ENCODE measurements at places on chromosomes 3 and 15. TPM values are rescaled to one million over a fixed set of nuclear protein-coding genes. Genes with fewer than 3 reads are reported as not detected.

The C3orf70 gene
- not detected for polyA plus RNA-seq

The NAALADL2 gene
- 0.08 TPM for polyA plus RNA-seq

The GOLGA8G gene
- 0.03 TPM for polyA plus RNA-seq

The HIGD2B gene
- not detected for polyA plus RNA-seq

The CCRL2 gene
- not detected for polyA plus RNA-seq

The NR2F2 gene
- 15.7 TPM for polyA plus RNA-seq

The CLSTN2 gene
- 0.03 TPM for polyA plus RNA-seq

The DHFR2 gene
- 6.8 TPM for polyA plus RNA-seq

The CTXN2 gene
- not detected for polyA plus RNA-seq

The TMEM207 gene
- not detected for polyA plus RNA-seq

The MFGE8 gene
- polyA plus RNA-seq = 506 TPM

The MKRN3 gene
- polyA plus RNA-seq = 4.7 TPM

The TGM5 gene
- polyA plus RNA-seq = not detected

The SPSB4 gene
- 0.05 TPM for polyA plus RNA-seq

The HCN4 gene
- 0.12 TPM for polyA plus RNA-seq

Measured in A549 (cell line).